ENCODE measurements at places on chromosomes 2 and 18.

- DNase-seq, result no peak
Observed at GRCh38 chr2:74301262-74301661, 42.0 kb downstream of the SLC4A5 start.

DNA sequence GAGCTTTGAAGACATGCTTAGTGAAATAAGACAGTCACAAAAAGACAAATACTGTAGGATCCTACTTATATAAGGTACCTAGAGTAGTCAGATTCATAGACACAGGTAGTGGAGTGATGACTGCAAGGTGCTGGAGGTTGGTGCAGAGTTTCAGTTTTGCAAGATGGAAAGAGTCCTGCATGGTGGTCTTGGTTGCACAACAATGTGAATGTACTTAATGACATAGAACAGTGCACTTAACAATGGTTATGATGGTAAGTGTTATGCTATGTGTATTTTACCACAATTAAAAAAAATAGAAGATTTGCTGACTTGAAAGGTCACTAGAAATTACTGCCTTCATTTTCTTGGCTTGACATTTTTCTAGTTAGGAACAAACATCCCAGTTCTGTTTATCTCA lies 9.5 kb downstream of the CERS6 start:
- DNase-seq, result no peak

DNA sequence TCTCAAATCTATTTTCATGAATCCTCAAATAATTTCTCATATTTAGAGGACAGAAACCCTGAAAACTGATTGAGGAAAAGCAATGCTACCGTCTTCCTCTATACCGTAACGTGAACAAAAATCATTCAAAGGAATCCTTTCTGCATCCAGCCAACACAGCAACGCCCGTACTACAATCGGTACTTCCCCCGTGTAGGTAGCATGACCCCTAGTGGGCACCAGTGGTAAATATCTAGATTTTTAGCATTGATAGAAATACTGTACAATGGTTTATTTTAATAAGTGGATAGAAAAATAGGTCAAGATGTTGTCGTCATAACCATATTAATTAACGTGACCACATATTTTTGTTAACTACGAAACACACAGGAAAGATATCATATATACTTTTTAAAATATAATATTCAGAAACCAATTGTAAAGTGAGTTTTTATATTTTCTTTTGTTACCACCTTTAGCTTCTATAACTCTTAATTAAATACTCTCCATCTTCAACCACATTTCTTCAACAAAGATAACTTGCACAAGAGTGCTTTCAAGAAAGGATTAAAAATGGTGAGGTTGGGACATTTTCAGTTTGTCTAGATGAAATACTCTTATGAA lies 194.1 kb downstream of the SS18 start:
- DNase-seq, result no peak

DNA sequence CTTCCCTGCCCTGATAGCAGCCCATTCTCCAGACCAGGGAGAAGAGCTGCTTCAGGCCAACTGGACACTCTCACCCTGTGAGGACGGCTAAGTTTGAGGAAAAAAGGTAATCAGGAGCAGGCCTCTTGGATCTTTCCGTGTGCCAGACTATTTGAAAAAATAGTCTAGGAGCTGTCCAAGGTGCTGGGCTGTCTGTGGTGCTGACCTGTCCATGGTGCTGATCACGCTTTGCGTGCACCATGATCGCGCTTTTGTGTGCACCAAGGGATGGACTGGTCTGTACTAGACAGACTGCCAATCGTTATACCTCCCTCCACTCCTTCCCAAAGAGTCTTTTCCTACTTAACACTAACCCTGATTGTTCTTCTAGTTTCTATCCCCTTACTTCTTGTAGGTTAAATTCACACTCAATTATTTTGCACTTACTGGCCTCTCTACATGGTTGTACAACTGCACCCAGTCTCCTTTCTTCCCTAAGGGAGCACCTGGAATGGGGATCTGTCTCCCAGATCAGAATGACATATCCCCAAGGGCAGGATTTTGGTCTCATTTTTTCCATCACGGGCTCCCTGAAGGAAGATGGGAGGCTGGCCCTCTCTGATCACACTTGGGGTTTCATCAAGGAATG lies 295.4 kb downstream of the CELF4 start:
- no peak for DNase-seq

DNA sequence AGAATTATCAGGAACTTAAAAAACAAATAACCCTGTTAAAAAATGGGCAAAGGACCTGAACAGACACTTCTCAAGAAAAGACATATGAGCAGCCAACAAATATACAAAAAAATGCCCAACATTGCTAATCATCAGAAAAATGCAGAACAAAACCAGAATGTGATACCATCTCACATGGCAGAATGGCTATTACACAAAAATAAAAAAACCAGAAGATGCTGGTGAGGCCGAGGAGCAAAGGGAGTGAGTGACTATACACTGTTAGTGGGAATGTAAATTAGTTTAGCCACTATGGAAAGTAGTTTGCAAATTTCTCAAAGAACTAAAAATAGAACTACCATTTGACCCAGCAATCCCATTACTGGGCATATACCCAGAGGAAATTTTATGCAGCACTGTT lies 95.8 kb upstream of the DSEL start:
- no peak for DNase-seq

- DNase-seq, result peak; percentile 65
Observed at GRCh38 chr18:3044931-3045698, 32.2 kb upstream of the LPIN2 start.

GRCh38 chr2:128178149-128178649 lies 87.2 kb downstream of the UGGT1 start:
- DNase-seq, result no peak

DNA sequence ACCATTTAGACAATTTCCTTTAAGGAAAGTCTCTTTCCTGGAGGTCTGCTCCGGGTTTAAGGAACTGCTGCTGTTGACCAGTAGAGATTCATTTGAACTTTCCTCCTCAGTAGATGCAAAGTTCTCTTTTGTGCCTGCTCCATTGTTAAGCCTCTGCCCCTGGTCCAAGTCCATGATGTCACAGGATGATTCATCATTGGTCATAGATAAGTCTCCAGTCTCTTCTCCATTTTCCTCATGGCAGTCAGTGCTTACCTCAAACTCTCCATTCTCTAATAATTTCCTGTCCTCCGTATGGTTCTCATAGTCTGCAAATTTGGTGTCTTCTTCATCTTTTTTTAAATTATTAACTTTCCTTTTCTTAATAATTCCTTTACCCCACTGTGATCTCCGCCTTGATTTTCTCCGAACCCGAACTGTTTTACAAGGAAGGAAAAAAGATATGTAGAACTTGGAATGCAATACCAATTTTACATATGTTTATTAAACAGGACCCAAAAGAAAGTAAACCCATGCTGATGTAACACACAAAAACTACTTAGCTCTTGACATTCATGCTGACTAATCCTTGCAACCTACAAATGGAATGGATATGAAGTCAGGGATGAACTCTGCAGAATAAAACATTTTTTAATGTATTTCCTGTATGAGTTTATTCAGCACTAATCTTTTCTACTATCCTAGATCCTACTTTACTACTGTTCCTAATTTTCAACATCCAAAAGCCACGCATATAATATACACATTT lies 169.1 kb downstream of the ATAD2B start:
- DNase-seq, result no peak

DNA sequence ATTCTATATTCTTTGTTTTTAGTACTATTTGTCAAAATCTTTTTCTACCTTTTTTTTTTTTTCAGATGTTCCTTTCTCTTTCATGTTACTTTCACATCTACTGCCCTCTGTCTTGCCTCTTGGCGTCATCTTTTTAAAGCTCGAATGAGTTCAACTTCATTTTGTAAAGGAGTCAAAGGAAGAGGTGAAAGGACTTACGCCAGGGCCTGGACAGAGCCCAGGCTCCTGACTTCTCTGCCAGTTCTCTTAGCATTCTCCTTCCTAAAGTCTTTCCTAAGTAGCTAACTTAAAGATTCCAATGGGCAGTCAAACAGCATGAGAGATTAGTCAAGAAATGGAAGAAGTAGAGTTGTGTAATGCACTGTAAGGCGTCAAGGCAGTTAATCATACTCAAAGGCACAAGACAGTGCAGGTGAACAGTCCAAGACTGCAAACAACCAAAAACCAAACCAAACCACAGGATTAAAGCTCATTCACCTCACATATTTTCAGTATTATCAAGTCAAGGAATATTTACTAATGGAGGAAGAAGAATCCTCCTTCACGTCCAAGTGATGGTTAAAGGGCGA lies 301.7 kb downstream of the TCF4 start:
- no peak for DNase-seq

DNA sequence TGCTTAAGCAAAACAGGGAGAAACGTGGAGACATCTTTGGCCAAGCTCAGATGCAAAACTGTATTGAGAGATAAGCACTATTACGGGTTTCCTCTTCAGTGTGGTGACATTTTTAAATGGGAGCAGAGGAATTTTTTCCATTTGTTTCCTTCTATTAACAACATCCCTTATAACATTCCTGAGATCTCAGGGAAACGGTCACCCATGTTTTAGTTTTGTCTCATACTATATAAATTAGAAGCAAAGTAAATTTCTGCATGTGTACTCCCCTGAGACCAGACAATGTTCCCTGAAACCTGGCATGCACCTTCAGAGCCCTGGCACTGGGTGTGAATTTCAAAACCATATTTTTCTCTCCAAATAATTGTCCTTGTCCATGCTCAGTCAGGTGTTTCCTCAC lies 57.6 kb upstream of the RNF152 start:
- DNase-seq, result no peak

- peak; percentile 78 for DNase-seq
Observed at GRCh38 chr2:176001281-176001915, 669 bp downstream of the LNPK start.

DNA sequence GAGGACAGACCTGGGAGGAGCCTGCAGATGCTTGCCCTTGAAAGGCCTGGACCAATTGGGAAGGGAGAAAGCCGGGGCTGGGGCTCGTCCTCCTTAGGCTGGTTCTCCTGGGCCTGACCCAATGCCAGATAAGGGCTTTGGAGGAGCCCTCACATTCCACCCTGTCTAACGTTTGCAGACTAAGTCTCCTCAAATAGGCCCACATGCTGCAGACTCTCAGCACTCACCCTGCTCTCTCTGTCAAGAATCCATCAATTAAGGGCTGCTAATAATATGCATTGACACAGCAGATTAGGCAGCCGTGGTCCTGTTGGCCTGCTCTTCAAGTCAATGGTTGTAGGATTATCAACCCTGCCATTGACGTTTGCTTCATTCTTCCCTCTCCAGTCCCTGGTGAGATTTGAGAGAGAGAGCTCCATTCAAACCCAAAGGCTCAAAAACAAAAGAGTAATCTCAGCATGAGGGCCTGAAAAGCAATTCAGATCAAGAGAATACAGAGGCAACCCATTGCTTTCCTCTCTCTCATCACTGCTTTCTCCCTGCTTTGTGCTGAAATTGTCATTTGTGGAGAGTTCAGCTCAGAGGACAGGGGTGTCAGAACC lies 167.6 kb downstream of the INSIG2 start:
- DNase-seq, result no peak

- no peak for DNase-seq
Observed at GRCh38 chr2:17972991-17973390, 94.5 kb downstream of the KCNS3 start.

DNA sequence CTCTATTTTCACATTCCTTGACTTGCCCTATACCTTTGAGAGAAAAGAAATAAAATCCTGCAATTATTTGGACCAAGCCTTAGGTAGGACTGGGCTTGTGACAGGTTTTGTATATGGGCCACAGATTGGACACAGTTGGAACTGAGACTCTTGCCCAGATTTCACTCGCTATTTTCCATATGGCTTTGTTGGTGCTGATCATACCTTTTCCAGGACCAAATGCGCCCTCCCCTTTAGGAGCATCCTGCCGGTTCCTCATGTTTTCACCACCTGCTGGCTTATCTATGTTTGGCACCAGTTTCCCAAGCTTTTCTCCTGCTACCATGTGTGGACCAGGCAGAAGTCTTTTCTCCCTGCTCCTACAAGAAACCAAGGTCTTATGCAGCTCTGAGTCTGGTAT lies 494.9 kb downstream of the EPHA4 start:
- peak; percentile 53 for DNase-seq

GRCh38 chr18:9474108-9474982 lies 968 bp upstream of the RALBP1 start:
- no peak for DNase-seq

GRCh38 chr2:46519265-46519664 lies 39.9 kb downstream of the TMEM247 start:
- no peak for DNase-seq

DNA sequence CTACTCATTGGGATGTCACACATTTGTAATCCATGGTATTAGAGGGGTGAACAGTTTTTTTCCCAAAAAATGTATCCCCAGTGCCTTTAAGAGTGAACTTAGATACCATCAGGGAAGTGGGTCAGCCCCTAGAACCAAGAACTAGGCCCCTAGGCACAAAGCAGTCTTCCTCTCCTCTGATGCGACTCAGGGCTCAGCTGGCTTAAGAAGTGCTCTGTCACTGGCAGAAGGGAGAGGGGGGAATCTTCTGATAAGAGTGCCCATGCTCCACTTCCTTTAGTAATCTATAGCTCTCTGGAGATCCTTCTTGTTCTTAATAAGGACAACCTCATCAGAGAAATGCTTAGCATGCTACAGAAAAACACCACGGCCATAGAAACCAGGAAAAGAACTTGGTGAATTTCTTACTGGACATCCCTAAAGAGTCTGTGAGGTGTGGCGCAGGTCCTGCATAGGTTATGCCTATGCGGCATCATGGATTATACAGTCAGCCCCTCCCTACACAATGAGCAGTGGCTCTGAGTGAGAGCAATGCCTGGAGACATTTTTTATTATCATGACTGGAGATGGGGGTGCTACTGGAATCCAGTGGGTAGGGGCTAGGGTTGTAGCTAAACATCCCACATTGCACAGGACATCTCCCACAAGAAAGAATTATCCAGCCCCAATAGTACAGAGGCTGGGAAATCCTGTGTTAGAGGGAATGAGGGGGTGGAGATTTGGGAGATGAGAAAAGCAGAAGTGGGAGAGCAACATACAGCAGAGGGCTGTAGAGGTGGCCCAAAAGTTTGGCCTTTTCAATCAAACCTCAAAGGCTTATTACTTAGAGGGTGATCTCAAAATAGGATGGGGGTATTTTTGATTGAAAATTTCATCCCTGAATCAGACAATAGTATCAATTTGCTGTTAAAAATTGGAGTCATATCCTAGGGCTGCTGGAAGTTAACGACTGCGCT lies 21.7 kb upstream of the ZNF385B start:
- no peak for DNase-seq

GRCh38 chr2:188909036-188909435 lies 65.1 kb upstream of the COL3A1 start:
- no peak for DNase-seq
